ENCODE measurements at places on chromosomes 16 and 17. TPM values are rescaled to one million over a fixed set of nuclear protein-coding genes. Genes with fewer than 3 reads are reported as not detected.

Gene IRX3
- total RNA-seq: 5.1 TPM

Gene C1QTNF1
- total RNA-seq: 38.9 TPM

Gene TK1
- 220 TPM for total RNA-seq

Gene ALOX12B
- 1.9 TPM for total RNA-seq

Gene SLC12A3
- total RNA-seq: not detected

Gene PRPSAP1
- 61.5 TPM for total RNA-seq

Gene ZDHHC1
- total RNA-seq: 5.9 TPM

Gene KCNG4
- total RNA-seq: not detected

Gene KCNJ18
- total RNA-seq: not detected

Gene RCVRN
- total RNA-seq: not detected

Gene CIITA
- 0.16 TPM for total RNA-seq

Data from A549 treated with ZK216348 at 1 μM for 4 hours (cell line).